ENCODE measurements at places on chromosomes 2 and 18.

DNA sequence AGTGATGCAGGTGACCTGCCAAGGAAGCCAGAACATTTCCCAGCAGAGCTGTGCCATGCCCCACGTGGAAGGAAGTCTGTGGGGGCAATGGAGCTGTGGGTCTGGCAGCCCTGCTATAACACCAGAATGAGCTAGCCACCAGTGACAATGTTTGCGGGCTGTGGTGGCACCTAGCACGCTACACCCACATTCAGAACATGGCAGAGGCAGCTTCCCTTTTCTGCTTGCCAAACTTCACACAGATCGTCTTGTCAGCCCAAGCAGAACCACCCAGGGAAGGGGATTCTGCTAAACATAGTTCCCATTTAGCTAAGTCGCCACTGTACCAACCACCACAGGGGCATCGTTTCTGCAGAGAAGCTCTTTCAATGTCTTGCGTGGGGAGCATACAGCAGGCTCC is 27.0 kb upstream of the CCDC93 start:
- no peak for DNase-seq

- no peak for DNase-seq
Observed at GRCh38 chr18:41324934-41325333, 630.1 kb upstream of the PIK3C3 start.

DNA sequence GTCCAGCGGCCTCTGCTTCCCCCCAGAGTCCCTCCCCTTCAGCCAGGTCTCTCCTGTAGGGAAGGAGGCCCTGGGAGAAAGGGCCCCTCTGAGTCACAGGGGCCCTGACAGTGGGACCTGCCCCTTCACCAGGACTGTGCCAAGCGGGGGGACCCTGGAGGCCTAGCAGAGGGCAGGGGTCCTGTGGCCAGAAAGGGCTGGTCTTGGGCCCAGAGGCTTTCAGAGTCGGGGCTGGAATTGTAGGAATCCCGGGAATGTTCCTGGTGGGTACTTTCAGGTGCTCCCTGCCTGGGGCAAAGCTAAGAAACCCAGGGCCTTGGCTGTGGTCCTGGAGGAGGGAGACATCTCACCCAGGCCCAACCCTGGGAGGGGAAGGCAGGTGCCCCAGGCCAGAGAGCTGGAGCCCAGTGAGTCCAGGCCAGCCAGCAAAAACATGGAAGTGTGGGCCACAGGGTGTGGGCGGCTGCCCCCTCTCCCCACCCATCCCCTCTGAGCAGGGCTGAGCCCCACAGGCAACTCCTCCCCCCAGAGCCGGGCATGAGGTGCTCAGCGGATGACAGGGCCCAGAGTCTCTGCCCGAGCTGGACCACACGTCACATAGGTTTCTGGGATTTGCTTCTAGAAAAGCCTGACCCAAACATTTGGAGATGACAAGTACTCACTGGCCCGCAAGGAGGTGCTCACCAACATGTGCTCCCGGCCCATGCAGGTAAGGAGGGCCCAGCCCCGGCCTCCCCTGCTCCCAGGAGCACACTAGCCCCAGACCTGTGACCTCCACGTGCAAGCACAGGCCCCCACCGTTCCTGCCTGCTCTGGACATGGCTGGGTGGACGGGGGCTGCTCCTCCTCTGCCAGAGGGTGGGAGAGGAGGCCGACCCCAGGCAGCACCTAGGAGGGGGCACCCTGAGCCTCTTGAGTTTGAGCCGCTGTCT is 48.2 kb upstream of the ALPP start:
- DNase-seq = peak; percentile 82

DNA sequence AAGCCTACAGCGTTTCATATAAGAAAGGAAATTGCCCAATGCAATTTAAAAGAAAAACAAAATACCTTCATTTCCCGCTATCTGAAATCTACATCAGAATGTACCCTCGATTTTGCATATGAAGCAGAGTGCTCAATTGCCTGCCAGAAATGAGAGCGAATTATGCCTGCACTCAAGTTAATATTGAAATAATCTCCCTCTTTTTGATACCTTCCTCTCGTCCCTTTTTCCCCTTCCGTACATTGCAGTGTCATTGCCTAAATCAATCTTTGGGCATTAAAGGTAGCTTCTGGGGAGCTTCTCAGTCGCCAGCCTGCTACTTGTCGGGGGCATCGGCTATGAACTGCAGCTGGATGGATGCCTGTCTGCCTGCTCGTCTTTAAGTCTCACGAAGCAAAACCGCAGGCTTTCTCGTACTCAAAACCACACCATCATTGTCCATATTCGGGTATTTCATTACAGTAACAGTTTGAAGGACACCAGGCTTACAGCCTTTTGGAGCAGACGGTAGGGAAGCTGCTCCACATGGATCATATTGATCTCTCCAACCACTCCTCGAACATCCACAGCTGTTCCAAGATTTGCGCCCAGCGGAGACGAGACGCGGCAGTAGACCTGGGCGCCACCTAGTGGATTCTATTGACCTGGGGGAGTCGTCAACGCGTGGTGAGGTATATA is 64.0 kb upstream of the HNRNPA3 start:
- peak; percentile 25 for DNase-seq

DNA sequence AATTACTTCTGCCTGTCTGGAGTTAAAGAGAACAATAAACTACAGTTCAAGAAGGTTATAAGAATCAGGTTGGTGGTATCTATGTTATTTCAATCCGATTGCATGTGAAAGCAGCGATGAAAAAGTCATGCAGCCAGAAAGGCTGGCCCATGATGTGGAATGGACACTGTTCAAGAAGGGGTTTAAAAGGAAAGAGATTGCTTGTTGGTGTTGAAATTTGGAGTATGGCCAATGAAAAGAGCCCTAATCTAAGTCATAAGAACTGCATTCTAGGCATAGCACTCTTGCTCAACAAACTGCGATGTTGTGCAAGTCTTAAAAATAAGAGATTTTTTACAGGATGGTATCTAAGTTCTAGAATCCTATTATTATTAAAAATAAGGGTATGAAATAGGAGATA is 61.3 kb downstream of the EFEMP1 start:
- DNase-seq = peak; percentile 36

GRCh38 chr2:147373800-147374422 is 470.9 kb upstream of the ACVR2A start:
- no peak for DNase-seq

DNA sequence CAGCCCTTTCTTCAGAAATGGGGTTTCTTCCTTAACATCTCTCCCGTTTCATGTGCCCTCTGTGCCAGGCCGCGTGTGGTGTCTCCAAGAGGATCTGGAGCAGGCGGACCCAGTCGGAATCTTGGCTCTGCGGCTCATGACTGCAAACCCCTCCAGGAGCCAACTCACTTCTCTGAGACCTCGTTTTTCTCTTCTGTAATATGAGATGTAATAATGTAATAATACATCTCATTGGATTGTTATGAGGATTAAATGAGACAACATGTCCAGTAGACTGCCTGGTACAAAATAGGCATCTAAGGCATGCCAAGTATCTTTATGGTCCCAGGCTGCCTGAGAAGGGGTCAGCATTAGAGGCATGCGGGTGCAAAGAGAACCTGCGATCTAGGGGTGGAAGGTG is 221.3 kb upstream of the REV1 start:
- peak; percentile 25 for DNase-seq

DNA sequence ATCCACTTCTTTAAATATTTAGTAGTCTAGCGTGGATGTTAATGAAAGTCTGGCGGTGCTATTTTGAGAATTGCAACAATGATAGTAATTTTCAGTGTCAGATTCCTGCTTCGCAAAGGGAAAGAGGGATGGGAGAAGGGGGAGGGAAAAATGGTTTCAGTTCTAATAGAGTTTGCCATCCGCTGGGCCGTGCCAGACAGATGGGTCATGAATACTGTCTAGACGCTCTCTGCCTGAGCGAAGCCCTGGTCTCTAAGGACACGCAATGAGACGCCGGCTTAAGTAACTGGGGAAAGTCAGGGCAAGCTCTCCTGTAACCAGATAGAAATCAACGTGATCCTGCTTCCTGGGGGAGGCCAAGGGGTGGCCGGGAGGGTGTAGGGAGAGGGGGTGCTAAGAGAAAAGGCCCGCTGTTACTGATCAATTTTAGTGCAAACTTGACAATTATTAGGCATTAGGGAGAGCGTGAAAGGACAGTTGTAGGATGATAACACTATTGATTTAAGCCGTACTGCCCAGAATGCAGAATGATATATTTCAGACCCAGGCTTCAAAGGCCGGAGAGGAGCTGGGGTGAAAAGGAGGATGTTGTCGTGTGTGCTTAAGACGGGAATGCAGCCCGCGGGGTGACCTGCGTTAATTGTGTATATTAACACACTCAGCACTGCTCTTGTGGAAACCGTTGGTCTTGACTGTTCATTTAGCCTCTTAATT is 229.2 kb downstream of the LDLRAD4 start:
- DNase-seq = peak; percentile 90

- DNase-seq = no peak
Observed at GRCh38 chr2:183812091-183812490, 687.8 kb downstream of the NUP35 start.

GRCh38 chr2:133557614-133558013 is 10.6 kb downstream of the NCKAP5 start:
- DNase-seq = no peak

- no peak for DNase-seq
Observed at GRCh38 chr2:55498582-55498981, 20.9 kb upstream of the CFAP36 start.

- DNase-seq = peak; percentile 96
Observed at GRCh38 chr2:25673300-25674076, at the start of gene DTNB. TSS of gene DTNB (minus strand) at chr2:25673577. CDS start at chr2:25652660, 20,917 bp downstream.

DNA sequence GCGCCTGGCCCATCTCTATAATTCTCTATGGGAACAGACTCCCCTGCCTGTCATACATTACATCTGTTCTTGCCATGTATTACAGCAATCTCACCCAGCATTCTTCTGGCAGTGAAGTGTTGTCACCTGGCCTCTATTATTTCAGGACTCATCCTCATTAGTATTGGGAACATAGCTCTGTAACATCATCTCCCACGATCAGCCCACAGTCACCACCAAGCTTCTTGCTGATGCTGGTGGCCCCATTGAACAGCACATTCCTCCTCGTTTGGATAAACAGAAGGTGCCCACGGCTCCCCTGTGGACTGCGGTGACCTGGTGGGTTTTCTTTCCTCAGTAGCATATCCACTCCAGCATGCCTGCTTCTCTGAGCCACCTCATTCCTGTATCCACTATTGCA is 21.5 kb downstream of the CHCHD5 start:
- DNase-seq = no peak
